T-helper 2 cell treated with Interferon-gamma antibody and Interleukin-4, amounts not matched to agents 100 ng/mL and 5 ng/mL, for 36 hours (primary cell): ENCODE measurements at places on chromosomes 12 and 14. TPM values are rescaled to one million over a fixed set of nuclear protein-coding genes. Genes with fewer than 3 reads are reported as not detected.

Gene SAMD15
- 0.07 and 0.23 TPM in 2 replicates for total RNA-seq

Gene KRT6C
- not detected in 2 replicates for total RNA-seq

Gene NCAPD2
- total RNA-seq = 154 and 166 TPM in 2 replicates

Gene STYK1
- 0.32 and 1.7 TPM in 2 replicates for total RNA-seq

Gene PLA2G1B
- not detected in 2 replicates for total RNA-seq

Gene ADAM21
- not detected in 2 replicates for total RNA-seq

Gene TSHR
- total RNA-seq = 1.9 TPM in 2 replicates

Gene UBR7
- 39.9 and 40.5 TPM in 2 replicates for total RNA-seq
